PC-3 (cell line): ENCODE measurements at places on chromosomes 3 and 15. TPM values are rescaled to one million over a fixed set of nuclear protein-coding genes. Genes with fewer than 3 reads are reported as not detected.

GRCh38 chr15:25342629-25343028, 96.2 kb downstream of the UBE3A start:
- no peak for DNase-seq

GRCh38 chr15:69380100-69380725, 33.9 kb upstream of the KIF23 start:
- DNase-seq: peak; percentile 13

GRCh38 chr3:193874997-193875593, 260.9 kb upstream of the HES1 start:
- no peak for DNase-seq

Gene PDZRN3
- total RNA-seq: not detected in 2 replicates

DNA sequence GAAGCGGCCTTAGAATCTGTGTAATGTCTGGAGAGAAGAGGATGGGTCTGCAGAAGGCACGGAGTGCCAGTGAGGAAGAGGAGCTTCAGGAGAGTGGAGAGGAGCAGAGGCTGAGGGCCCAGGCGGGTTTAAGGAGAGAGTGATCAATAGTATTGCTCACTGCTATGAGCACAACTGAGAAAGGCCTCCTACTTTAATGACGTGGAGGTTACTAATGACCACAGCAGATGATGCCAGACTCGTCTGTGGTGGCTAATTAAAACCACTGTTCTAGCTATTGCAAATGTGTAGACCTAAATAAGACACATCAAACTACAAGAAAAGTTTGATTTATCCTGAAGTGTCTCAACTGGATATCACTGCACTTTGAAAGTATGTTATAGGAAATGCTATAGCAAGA, 33.2 kb downstream of the MTMR10 start:
- DNase-seq: no peak

GRCh38 chr3:29802057-29802456, 521.2 kb downstream of the RBMS3 start:
- DNase-seq: peak; percentile 74

- DNase-seq: no peak
These were observed 470.5 kb upstream of the UBE2E2 start for GRCh38 chr3:22732641-22733040.

GRCh38 chr3:45546716-45547701, 47.5 kb upstream of the LIMD1 start:
- peak; percentile 71 for DNase-seq

DNA sequence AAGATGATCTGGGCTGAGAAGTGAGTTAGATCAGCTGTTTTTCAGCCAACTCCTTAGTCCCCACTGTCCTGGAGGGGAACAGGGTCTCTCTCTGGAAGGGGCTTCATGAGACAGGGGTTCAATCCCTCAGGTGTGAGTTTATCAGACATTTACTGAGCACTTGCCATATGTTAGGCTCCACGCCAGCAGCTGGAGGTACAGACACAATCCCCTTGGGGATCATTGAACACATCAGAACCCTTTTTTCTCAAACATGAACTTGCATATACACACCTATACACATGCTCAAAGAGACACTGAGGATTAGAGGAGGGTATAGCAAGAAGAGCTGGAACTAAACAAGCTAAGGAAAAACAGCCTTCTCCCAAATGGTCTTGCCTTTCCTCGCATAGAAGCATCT, 5.5 kb upstream of the BMF start:
- no peak for DNase-seq
